ENCODE measurements at places on chromosomes 2 and 18.

DNA sequence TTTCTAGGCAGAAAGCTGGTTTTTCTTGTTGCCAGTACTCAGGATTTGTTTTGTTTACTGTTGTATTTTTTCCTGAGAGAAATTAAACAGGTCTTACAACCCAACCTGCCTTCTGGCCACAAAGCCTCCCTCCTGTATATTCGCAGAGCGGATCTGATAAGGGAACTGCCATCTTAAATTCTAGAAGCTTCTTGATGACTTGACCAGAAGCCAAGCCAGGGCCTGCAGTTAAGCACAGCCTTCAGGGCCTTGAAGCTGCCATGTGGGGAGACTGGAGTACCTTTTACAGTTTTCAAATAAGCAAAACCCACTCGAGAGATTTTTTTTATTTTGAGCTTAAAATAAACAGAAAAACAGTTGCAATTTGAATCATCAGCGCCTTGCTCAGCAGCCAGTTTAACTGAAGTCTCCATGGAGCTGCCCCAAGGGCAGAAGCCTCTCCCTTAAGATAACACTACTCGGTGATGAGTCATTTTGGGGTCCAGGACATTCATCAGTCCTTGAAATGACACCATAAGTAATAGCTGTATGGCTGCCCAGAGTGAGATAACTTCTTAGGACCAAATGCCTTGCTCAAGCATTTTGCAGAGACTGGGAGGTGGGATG, 51.5 kb upstream of the PHLPP1 start:
- DNase-seq = no peak

DNA sequence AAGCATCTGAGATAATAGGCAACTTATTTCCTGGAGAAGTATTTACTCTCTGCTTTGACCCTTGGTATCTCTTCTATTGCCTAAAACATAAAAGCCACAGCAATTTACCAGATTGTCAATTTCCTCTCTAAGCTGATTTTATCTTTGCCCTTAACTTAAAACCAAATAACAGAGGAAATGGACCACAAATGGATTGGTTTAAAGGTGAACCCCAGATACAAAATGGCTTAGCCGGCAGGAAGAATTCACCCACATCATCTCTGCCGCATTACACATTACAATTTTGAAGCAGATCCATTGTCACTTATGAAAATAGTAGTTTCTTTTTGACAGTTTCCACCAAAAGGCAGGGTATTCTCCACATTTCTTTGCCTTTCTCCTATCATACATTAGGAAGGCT, 585.8 kb upstream of the CHAC2 start:
- DNase-seq = no peak

DNA sequence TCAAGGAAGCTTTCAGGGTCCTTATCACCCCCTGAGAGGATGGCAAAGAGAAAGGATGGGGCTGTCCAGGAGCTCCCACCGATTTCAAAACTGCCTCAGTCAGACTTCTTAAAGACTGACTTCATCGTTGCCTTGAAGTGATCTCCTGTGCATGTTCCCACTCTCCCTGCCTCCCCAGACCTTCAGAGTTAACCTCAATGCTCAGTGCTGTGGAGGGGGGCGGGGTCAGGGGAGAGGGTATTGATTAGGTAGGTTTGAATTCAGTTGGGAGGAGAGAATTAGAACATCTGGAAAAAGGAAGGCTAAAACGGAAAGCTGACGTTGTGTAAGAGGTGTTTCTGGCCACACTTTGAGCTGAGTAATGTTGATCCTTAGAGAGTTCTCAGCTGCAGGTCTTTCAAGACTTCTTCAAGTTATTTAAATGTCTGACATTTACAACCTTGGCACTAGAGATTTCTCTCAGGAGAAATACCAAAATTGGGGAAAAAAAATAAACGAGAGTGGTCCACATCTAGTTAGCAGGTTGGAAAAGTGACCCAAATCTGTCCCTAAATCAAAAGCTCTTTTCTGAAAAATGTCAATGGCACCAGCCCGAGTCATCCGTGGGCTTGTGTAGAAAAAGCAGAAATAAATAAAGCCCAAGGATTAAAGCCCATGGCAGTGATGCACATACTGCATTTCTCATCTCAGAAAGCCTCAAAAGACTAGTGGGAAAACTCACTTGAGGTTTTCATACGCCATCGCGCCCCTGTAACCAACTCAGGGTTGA, 134.7 kb upstream of the EPAS1 start:
- no peak for DNase-seq

- no peak for DNase-seq
These were observed 2.8 kb downstream of the WDR54 start for GRCh38 chr2:74424139-74424992.

DNA sequence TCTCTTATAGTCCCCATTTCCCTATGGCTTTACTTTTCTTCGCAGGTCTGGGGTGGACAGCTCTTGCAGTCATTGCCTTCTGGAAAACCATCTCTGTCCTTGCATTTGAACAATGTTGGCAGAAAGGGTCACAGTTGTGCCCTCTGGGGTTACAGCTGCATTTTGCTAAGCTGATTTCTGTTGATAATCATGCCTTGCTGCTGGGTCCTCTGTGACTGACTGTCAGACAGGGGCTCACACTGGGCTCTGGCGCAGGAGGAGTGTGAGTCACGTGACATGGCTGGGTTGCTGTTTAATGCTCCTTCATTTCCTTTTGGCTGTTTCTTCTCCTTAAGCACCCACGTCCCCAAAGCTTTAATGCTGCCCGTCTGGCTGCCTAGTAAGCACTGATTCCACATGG, 196.6 kb upstream of the LHCGR start:
- DNase-seq = no peak

DNA sequence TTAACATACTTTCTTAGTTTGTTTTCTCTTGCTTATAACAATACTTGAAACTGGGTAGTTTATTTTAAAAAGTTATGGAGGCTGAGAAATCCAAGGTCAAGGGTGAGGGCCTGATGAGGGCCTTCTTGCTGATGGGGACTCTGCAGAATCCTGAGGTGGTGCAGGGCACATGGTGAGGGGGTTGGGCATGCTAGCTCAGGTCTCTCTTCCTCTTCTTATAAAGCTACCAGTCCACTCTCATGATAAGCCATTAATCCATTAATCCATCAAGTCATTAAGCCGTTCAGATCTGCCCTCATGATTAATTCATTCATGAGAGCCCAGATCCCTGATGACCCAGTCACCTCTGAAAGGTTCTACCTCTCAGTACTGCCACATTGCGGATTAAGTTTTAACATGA, 21.4 kb downstream of the ALMS1 start:
- DNase-seq = no peak

DNA sequence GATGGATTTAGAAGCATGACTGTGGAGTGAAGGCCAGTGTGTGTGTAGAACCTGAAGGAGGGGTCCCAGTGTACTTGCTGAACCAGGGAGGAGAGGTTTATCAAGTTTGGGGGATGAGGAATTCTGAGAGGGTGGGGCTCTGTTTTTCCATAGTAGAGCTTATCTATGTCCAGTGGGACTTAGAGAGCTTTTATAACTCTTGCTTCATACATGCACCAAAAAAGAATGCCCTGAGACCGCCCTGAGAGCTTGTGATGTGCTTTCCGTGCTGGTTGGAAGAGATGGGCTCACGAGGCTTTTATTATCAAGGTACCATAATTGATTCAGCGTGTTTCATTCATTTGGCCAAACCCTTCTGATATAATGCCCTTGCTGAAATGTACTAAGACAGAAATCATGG, 100.2 kb downstream of the MTCL1 start:
- no peak for DNase-seq

DNA sequence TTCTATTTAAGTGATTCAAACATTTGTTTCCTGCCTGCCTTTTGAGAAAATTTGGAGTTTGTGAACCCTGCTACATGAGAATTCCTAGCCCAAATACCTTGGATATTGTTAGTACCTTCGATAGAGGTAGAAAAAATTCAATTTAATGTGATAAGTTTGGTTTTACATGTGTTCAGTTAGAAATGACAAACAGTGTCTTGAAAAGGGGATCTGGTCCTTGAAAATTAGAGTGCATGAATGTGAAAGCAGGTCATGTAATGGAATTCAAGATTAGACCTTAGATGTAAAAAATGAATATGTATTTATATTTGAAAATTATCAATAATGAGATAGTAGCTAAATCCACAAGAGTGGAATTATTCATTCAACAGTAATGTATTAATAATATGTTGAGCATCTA, 70.5 kb downstream of the PIK3C3 start:
- DNase-seq = no peak

- DNase-seq = no peak
These were observed 128.1 kb upstream of the NPAS2 start for GRCh38 chr2:100691846-100692245.

Data from upper lobe of left lung (tissue), 6 donors.